H54 (cell line): ENCODE measurements at places on chromosomes 5 and 9.

GRCh38 chr5:118236108-118236849 lies 752.1 kb downstream of the DTWD2 start:
- no peak for DNase-seq

DNA sequence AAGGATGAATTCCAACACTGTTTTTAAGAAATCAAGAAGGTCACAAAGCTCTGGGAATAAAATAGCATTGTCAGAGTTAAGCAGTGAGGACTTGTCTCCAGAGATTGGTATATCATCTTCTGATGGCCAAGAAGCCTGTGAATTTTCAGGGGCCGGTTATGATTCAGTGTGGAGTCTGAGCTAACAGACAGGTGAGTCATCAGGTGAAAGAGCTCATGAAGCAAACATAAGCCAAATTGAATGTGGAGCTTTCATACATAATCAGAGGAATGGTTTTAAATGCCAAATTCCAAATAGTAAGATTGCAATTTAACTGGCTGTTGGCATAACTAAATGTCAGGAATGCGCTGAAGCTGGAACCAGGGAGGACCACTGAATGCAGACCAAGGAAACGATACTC lies 494.2 kb downstream of the MTRR start:
- DNase-seq = no peak

GRCh38 chr5:33639474-33639873 lies 198.7 kb downstream of the TARS1 start:
- DNase-seq = no peak

DNA sequence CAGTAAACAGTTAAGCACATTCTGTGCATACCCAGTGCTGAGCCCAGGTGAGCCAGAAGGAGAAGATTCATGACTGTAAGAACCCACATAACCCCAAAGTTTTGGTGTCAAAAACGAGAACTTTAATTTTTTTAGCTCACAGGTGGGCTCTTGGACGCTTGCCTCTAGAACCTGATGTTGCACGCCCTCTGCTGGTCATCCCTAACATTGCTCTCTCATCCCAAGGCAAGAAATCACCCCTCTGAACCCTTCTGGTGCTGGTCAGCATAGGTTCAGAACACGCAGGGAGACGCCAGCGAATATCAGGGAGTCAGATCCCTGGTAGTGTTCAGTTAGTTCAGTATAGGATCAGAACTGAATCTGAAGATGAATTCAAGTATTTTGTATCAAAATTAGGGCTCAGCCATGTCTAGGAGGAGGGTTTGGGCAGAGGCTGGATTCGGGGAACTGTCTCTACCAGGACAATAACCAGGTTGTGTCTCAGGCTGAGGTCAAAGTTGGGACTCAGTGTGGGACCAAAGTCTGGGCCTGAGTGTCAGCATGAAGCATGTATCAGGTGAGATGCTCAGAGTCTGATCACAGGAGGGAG lies 4.1 kb upstream of the DNAJB5 start:
- DNase-seq = no peak

GRCh38 chr5:89315286-89316100 lies 432.5 kb upstream of the MEF2C start:
- no peak for DNase-seq

- DNase-seq = no peak
Observed at GRCh38 chr9:134317400-134317789, 8.9 kb upstream of the RXRA start.

GRCh38 chr9:37082214-37082765 lies 38.1 kb upstream of the ZCCHC7 start:
- DNase-seq = no peak

DNA sequence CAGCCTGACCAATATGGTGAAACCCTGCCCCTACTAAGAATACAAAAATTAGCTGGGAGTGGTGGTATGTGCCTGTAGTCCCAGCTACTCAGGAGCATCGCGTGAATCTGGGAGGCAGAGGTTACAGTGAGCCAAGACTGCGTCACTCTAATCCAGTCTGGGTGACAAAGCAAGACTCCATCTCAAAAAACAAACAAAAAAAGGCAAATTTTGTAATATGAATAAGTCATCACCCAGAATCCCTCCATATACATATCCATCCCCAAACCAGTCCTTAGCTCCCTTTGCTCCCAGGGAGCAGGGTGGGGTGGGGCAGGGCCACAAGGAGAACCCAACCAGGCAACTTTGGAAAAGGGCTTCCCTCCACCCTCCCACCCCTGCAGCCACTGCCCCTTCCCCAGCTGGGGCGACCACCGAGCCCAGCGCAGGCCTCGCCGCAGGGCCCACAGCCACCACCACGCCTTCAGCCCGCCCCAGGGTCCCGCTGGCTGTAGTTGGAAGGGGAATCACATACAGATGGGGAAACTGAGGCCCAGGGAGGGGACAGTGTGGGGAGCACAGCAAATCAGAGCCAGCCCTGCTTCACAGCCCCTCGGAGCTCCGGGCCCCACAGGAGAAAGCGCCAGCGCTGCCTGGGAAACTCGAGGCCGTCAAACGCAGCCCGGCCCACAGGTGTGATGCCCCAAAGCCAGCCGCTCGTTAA lies 7.8 kb downstream of the NOTCH1 start:
- DNase-seq = no peak

GRCh38 chr5:68433923-68434879 lies 218.6 kb downstream of the PIK3R1 start:
- peak; percentile 67 for DNase-seq

DNA sequence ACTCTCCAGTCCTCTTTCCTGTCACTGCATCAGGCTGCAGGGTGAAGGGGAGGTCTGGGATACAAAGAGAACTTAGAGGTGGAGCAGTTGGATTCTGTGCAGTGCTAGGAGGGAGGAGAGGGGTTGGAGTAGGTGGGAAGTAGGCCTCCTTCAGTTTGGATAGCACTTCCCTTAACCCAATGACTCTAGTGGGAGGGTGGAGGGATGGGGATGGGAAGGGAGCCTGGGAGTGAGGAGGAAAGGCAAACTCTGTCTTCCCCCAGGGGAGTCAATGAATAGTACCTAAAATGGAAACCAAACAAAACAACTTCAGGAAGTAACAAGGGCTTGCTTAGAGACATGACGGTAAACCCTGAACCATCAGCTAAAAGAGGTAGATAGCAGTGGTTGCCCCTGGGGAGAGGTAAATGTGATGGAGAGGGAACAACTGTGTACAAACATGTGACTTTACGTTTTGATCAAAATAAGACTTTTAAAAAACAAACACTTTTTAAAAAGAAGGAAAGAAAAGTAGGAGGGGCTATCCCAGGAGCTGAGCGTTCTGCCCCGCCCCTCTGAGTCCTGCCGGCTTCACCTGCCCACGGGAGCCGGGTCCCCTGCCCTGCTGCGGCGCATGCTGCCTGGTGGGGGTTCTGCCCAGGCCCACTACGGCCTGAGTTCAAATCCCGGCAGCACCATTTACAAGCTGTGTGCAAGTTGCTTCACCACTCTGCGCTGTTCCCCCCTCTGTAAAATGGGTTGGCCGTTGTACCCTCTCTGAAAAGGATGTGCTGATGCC lies 30.9 kb downstream of the GSN start:
- no peak for DNase-seq

- DNase-seq = no peak
Observed at GRCh38 chr9:81581986-81582385, 107.4 kb downstream of the TLE1 start.
